MCF 10A (cell line): ENCODE measurements at places on chromosomes 16 and 17.

DNA sequence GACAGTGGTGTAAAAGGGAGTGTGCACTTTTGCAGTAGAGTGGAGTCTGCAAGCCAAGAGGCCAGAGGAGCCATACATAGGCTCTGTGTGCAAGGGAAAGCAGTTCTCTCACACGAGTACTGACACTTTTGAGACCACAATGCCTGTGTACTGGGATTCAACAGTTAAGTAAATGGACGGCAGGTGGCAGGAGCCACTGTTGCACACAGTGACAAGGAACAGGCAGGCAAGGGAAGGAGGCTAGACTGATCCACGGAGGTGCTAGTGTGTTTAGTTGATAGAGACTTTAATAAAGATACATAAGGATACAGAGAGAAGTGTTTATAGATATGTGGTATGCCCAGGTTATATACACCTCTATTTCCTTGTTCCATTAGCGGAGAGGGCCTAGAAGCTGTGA lies 67.0 kb downstream of the MPRIP start:
- peak; percentile 15 for DNase-seq

DNA sequence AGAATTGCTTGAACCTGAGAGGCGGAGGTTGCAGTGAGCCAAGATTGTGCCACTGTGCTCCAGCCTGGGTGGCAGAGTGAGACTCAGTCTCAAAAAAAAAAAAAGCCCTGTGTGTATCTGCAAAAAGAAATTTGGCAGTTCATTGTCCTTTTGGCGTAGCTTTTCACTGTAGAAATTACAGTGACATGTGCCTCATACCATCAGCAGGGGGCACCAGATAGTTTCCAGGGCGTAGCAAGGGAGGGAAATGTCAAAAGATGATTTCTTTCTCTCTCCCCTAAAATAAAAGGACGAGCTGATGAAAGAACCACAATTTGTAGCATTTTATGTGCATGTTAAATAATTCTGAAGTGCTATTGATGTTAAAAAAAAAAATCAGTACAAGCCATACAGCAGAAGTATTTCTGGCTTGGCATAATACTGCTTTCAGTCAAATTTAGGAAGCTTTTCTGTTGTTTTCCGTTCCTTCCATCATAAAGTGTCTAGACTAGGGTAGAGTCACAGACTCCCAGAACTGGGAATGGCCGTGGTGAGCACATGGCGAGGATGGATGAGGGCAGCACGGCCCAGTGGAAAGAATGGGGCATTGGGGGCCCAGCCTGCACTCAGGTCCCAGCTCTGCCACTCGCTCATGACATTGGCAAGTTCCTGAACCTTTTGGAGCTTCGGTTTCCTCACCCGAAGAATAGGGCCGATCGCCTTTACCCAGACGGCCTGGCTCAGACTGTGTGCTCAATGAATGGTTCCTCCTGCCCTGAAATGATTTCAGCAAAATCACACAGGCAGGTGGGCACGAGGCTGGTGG lies 59.8 kb upstream of the RPH3AL start:
- peak; percentile 66 for DNase-seq

DNA sequence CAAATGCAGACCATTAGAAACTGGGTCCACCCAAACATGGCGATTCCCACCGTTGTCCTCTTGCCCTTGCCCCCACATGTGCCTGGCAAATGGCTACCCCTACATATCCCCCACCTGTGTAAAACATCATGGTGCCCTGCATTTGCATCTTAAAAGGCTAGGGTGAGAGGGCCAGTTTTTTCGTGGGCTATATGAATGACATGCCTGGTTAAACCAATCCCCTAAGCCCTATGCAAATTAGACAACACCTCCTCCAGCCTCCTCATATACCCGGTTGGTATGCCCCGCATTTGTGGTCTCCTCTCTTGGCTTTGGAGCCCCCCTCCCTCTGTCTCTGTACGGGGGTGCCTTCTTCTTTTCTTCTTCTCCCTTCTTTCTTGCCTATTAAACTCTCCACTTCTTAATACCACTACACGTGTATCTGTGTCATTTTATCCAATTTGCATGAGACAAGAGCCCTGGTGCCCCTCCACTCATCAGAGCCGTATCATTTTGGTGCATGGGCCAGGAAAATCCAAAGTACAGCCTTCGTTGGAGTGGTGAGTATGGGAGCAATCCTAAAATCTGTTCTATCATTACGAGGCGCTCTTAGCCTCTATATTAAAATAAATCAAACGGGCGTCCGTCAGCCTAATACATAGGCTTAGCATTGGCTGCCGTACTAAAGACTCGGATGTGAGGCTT lies 30.1 kb downstream of the QPRT start:
- no peak for DNase-seq

DNA sequence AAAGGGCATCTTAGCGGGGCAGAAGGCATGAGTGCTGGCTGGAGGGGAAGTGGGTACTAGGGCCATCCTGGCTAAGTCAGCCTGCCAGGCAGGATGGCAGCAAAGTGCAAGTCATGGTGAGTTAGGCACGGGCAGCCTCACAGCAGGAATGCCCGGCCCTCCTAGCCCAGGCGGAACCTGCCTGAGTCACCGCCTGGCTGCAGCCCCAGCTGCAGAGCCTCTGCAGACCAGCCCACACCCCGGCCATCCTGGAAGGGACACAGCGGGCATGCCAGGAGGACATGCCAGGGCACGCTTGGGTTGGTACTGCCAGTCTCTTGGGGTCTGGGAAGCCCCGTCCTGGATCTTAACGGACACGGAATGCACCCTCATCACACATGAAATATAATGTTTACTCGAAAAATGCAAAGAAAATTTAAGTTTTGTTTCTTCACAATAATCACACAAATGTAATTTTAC lies 5.0 kb upstream of the ALDH3A1 start:
- peak; percentile 97 for DNase-seq

DNA sequence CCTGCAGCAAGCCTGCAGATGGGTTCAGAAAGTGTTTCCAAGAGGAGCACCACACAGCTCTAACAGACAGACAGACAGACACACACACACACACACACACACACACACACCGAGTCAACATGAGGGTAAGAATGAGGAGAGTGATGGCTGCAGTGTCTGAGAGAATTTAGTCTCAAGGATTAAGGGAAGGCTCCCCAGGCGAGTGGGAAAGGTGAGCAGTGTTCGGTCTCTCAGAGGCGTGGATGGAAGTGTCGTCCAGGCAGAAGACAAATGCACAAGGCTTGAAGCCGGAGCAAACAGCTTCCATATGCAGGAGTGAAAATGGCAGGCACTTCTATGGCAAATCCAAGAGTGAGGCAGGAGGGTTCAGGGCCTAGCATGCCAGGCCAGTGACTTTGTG lies 770.1 kb downstream of the KCNJ18 start:
- no peak for DNase-seq

DNA sequence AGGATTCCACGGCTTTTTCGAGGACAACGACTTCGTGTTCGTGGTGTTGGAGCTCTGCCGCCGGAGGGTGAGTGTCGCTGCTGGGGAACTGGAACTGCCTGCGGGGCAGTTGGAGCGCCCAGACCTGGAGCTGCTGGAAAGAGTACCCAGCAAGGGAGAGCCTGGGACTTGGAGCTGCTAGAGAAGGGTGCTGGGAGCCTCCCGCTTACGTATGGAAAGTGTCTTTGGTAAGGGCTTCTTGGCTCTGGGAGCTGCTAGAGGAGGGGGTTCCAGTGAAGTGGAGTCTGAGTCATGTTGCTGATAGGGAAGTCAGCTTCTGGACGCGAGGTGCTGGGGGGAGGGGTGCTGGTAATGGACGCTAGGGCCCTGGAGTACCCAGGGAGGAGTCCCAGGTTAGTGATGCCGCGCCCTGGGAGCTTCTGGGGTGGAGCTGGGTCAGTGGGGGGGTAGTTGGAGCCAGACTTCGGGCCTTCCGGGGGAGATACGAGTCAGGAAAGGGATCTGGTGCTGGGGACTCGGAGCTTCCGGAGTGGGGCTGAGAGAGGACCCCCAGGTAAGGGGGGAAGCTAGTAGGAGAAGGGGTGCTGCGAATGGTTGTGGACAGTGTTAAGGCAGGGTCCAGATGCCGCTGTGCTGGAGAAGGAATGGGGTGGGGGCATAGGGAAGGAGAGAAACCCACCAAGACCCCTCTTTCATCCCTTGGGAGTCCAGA lies 741 bp downstream of the PLK1 start:
- peak; percentile 49 for DNase-seq

DNA sequence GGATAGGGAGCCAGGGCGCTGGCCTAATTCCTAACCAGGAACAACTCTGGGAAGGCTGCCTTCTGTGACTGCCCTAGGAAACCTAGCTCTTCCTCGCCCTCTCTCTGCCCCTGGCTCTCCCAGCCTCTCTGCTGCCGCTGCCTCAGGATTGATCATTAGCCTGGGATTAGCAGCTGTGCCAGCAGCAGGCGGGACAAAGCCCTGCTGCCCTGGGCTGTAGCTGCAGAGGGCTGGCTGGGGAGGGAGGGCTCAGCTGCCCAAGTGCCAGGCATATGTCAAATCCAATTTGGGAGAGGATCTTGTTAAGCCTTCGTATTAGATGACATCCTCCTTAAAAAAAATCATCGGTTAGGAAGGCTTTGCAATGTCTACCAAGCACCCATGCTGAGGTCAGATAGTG lies 144.8 kb upstream of the CCL2 start:
- DNase-seq = no peak

GRCh38 chr17:9200699-9201359 lies 179.5 kb downstream of the NTN1 start:
- no peak for DNase-seq

GRCh38 chr17:76353004-76353598 lies 615 bp downstream of the PRPSAP1 start:
- DNase-seq = no peak

GRCh38 chr17:3998436-3998835 lies 34.2 kb upstream of the ATP2A3 start:
- no peak for DNase-seq

DNA sequence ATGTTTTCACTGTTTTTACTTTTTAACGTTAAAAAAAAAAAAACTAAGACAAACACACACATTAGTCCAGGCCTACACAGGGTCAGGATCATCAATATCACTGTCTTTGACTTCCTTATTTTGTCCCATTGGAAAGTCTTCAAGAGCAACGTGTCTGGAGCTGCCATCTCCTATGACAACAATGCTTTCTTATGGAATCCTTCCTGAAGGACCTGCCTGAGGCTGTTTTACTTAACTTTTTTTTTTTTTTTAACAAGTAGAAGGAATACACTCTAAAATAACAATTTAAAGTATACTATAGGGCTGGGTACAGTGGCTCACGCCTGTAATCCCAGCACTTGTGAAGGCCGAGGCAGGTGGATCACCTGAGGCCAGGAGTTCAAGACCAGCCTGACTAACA lies 71.8 kb upstream of the BCAR1 start:
- DNase-seq = peak; percentile 66

- peak; percentile 9 for DNase-seq
These were observed 48.2 kb downstream of the RAP1GAP2 start for GRCh38 chr17:2844416-2844815.

GRCh38 chr17:45394913-45395568 lies 37.6 kb downstream of the ARHGAP27 start:
- DNase-seq = peak; percentile 68

DNA sequence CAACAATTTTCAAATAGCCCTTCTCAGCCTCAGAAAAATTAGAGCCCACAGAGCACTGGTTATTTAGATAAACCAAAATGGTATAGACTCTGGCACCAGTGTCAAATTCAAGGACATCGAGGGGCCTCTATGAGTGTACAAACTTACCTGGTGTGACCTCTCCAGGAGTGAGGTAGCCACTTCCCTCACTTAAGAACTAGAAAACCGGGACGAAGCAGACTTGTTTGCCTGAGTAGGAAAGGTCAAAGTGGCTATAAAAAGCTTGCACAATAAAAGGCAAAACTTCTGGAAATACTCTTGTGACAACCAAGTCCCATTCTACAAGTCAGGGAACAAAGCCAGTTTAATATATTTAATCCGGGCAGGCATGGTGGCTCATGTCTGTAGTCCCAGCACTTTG lies 39.2 kb upstream of the PRSS54 start:
- DNase-seq = no peak

GRCh38 chr16:4625560-4626159 lies 1.0 kb downstream of the MGRN1 start:
- no peak for DNase-seq

- DNase-seq = no peak
These were observed 28.7 kb downstream of the TAC4 start for GRCh38 chr17:49819138-49819537.

- DNase-seq = no peak
These were observed 108.9 kb upstream of the CIBAR2 start for GRCh38 chr16:85220964-85221731.

DNA sequence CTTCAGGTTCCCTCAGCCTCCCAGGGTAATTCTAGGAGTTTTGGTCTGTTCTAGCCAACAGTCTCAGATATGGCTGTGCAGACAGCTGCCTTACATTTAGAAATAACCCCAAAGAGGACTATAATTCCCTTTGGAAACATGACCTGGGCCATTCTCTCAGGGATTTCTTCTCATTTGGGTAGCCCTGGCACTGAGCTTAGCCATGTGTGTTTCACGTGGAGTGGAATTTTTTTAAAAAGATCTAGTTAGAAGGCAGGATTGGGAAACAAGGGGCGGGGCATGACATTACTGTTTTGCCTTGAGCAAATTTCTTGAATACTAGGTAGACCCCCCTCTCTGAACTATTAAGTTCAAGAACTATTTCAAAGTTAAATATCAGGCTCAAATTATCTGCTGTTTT lies 29.6 kb upstream of the MRC2 start:
- DNase-seq = peak; percentile 63

DNA sequence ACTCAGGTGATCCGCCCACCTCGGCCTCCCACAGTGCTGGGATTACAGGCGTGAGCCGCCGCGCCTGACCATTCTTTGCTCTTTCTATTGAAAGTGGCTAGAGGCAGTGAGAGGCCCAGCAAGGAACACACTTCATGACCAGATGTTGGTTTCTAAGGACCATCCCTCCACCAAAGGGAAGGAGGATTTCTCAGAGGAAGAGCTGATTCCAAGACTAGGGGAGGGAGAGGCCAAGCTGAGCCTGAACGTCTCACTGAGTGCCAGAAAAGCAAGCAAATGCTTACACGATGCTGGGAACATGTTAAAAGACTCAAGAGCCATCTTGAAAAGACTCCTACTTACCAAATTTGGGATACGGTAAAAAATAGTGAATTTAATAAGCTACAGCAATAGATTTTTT lies 79.2 kb downstream of the MRM3 start:
- DNase-seq = no peak

GRCh38 chr17:49022391-49022941 lies 25.3 kb downstream of the IGF2BP1 start:
- DNase-seq = peak; percentile 32

- no peak for DNase-seq
These were observed 43.7 kb upstream of the TNRC6A start for GRCh38 chr16:24685539-24686432.

GRCh38 chr17:31398381-31399311 lies 7.2 kb downstream of the RAB11FIP4 start:
- no peak for DNase-seq

GRCh38 chr17:51643702-51644490 lies 383.6 kb downstream of the UTP18 start:
- peak; percentile 25 for DNase-seq
